ENCODE measurements at places on chromosomes 2 and 18. TPM values are rescaled to one million over a fixed set of nuclear protein-coding genes. Genes with fewer than 3 reads are reported as not detected.

The AQP4 gene
- total RNA-seq = not detected

The SGPP2 gene
- 9.7 TPM for total RNA-seq

The MALL gene
- total RNA-seq = 33.7 TPM

The IL18RAP gene
- not detected for total RNA-seq

Data from bronchial epithelial cell (primary cell).